ENCODE measurements at places on chromosomes 11 and 22. TPM values are rescaled to one million over a fixed set of nuclear protein-coding genes. Genes with fewer than 3 reads are reported as not detected.

The PHLDB1 gene
- total RNA-seq: 1.4 TPM

GRCh38 chr11:118929501-118930093 is 3.9 kb upstream of the BCL9L start:
- peak overlapping the region; percentile 93 for H3K4me3 ChIP-seq
- peaks cover 3% of the 10 kb centered on the region for H3K27me3 ChIP-seq
- H3K27ac ChIP-seq: peak overlapping the region; percentile 96
- no peaks in the 10 kb centered on the region for H3K36me3 ChIP-seq
- peak; percentile 72 for DNase-seq

DNA sequence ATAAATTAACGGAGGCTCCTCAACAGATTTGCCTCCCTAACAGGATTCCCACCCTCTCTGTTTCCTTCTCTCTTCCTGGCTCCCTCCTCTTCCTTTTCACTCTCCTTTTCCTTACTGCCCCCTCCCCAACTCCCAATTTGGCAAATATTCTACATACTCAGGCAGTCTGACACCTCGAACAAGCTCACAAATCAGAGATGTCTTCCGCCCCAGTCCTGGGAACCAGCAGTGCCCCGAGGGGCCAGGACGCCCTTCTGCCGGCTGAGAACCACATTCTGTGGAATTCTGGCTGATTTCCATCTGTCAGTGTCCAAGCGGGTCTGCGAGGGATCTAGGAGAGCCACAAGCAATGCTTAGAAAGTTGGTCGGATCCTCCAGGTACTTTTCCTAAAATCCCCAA is 94.0 kb downstream of the NTM start:
- H3K36me3 ChIP-seq: no peaks in the 10 kb centered on the region
- DNase-seq: no peak
- H3K27me3 ChIP-seq: no peaks in the 10 kb centered on the region
- H3K4me3 ChIP-seq: no peak overlapping the region

GRCh38 chr11:26801601-26802000 is 79.7 kb upstream of the SLC5A12 start:
- H3K27ac ChIP-seq: no peak overlapping the region
- H3K27me3 ChIP-seq: no peaks in the 10 kb centered on the region
- H3K4me1 ChIP-seq: no peaks in the 10 kb centered on the region
- H3K4me3 ChIP-seq: no peak overlapping the region
- DNase-seq: no peak

The MS4A4E gene
- total RNA-seq: not detected

DNA sequence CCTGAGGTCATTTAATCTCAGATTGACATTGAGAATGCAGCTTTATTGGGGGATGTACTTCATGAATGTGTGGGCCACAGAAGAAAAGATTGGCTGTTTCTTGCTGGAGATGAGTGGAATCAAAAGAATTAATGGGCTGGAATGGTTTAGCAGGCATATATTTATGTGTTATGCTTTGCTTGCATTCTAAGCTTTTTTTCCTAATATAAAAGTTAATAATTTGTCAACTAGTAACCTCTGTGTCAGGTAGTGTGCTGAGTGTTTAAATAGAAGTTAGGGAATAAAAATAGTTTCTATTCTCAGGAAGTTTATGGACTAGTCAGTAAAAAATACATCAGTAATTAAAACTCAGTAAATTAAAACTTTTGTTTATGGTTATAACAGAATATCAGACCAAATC is 67.4 kb upstream of the PRODH start:
- DNase-seq: no peak
- H3K27me3 ChIP-seq: peaks cover 25% of the 10 kb centered on the region
- no peak overlapping the region for H3K4me3 ChIP-seq
- no peaks in the 10 kb centered on the region for H3K36me3 ChIP-seq
- H3K4me1 ChIP-seq: no peaks in the 10 kb centered on the region
- H3K27ac ChIP-seq: no peak overlapping the region

GRCh38 chr22:37911697-37912096 is 5.6 kb downstream of the MICALL1 start:
- peaks cover 26% of the 10 kb centered on the region for H3K4me1 ChIP-seq
- no peak overlapping the region for H3K27ac ChIP-seq
- DNase-seq: no peak
- H3K36me3 ChIP-seq: peaks cover 6% of the 10 kb centered on the region
- H3K4me3 ChIP-seq: no peak overlapping the region
- H3K27me3 ChIP-seq: no peaks in the 10 kb centered on the region

DNA sequence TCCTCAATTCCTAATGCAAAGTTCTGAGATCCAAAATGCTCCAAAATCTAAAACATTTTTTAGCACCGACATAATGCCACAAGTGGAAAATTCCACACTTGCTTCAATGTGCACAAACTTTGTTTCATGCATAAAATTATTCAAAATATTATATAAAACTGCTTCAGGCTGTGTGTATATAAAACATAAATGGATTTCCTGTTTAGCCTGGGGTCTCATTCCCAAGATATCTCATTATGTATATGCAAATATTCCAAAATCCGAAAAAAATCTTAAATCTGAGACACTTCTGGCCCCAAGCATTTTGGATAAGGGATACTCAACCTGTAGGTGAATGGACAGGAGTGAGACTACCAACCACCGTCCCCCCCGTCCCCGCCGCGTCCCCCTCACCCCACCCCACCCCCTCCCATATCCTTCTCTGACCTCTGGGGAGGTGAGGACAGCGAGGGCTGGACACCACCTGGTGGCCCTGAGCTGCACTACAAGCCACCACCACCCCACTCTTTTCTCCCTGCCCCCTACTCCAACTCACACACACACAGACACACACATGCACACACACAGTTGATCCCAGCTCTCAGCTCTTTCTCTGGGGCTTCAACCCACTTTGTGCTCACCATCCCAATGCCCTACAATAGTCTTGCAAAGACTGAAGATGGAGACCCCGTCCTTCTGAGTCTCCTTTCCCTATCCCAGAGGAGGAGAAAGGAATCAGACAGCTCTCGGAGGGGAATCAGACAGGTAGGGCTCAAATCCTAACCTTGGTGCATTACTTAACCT is 101.0 kb downstream of the PDE2A start:
- H3K36me3 ChIP-seq: no peaks in the 10 kb centered on the region
- no peak overlapping the region for H3K4me3 ChIP-seq
- peaks cover 19% of the 10 kb centered on the region for H3K4me1 ChIP-seq
- DNase-seq: no peak
- H3K27ac ChIP-seq: no peak overlapping the region

The MUC15 gene
- total RNA-seq: not detected

DNA sequence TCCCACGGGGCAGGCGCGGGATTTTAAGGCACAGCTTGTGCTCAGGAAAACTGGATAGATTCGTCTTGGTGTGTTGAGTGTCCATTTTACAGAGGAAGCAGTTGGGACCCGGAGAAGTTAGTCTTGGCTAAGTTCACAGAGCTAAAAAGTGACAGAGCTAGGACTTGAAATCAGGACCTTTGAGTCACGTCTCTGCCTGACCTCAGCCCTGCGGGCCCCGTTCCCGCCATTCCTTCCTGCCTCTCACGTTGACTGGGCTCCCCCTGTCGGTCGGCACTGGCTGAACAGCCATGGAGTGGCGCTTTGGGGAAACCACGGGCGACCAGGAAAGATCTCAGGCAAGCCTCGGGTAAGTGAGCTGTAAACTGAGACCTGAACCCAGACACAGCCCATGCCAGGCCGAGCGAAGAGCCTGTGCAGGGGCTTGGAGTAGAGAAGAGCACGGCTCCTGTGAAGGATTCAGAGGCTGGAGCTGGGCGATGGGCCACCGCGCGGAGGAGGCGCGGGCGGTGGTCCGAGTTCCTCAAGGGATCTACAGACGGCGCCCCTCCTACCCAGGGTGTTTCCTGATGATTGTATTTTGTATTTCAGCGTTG is 54.1 kb downstream of the WNT11 start:
- DNase-seq: peak; percentile 73
- H3K4me1 ChIP-seq: peaks cover 22% of the 10 kb centered on the region
- peak overlapping the region; percentile 49 for H3K4me3 ChIP-seq
- no peaks in the 10 kb centered on the region for H3K36me3 ChIP-seq
- peaks cover 6% of the 10 kb centered on the region for H3K27me3 ChIP-seq

The MIOX gene
- not detected for total RNA-seq

The RRAS2 gene
- total RNA-seq: 82.4 TPM

DNA sequence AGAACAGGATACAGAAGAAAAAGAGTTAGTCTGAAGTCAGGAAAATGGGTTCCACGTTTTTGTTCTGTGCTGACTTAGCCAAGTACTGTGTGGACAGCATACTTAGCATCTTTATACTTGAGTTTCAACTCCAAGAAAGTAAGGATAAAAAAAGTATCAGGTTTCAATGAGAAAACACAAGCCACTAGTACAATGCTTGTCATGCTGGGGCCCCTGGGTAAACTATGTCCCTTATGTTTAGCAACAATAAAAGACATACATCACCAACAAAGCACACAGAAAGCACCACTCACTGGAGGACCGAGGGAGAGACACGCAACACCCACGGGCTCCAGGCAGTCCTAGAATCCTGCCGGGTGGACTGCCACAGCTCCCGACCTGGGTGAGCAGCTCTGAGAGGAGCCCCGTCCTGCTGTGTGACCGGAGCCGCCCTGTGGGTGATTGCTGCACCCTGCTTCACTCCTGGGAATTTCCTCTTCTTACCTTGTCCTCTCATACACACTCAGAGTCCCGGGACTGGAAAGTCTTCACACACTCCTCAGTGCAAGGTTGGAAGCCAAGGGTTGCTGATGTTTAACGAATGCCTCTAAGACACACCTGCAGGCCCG is 890.5 kb downstream of the BRD1 start:
- H3K36me3 ChIP-seq: no peaks in the 10 kb centered on the region
- H3K27ac ChIP-seq: no peak overlapping the region
- no peaks in the 10 kb centered on the region for H3K4me1 ChIP-seq
